ENCODE measurements at places on chromosomes 5 and 9.
A peak's percentile ranks its signal among the peaks of the same experiment; 100 is the strongest.

- no peak for DNase-seq
Measured at GRCh38 chr5:74107899-74108298, 481.9 kb downstream of the ARHGEF28 start.

DNA sequence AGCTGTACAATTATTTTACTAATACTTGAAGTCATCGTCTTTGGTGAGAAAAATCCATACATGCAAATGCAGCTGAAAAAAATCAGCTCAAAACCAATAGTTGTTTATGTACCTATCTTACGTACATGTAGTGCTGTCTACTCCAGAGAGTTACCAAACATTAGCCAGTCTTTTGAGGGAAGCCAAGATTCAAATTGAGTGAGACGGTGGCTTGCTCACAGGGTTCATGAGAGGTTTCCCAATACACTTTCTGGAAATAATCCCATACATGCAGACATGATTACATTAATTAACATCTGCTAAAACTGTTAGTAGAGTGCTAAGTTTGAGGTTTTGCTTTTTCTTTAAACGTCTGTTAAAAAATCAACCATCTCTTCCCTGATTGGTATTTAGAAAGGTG, 2.3 kb downstream of the C9orf72 start:
- DNase-seq: no peak

DNA sequence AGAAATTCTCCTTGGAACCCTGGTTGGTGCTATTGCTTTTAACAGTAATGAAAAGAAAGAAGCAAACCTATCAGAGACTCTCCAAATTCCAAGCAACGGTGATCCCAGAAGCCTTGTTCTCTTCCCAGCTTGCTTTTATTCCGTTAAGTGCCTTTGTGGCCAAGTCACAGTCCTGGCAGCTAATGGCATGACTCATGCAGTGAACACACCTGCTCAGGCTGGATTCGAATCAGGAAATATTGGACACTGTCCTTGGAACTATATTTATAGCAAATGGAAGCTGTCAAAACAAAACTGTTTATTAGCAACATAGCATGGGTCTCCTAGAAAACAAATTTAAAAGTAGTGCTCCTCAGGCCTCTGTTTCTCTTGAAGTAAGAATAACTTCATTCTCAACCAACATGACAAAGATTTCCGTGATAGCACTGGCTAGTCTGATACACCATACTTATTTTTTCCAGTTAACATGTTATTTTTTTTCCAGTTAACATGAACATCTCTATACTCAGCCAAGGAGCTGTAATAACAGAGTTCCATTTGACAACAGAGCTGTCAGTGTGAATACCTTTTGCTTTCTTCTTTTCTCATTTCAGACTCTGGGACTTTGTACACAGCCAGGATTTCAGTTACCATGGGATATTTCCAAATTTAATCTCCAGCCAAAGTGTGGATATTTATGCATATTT, 502.4 kb downstream of the GADD45G start:
- DNase-seq: no peak

DNA sequence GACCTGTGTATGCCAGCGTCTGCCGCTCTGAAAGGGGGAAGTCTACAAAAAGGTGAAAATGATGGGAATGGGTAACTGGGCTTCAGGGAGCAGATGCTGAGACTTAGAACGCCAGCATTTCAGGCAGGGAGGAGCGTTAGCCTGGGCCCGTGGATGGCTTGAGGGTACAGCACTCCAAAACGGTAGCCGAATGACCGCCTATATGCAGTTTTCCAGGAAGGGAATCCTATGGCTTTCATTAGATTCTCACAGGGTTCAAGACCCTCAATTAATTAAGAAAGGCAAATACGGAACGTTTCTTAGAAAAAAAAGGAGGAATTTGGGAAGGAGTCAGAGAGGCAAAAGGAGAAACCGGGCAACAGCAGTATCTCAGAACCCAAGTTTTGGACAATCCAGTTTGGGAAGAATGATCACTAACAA, 639 bp downstream of the AMACR start:
- peak; percentile 16 for DNase-seq

DNA sequence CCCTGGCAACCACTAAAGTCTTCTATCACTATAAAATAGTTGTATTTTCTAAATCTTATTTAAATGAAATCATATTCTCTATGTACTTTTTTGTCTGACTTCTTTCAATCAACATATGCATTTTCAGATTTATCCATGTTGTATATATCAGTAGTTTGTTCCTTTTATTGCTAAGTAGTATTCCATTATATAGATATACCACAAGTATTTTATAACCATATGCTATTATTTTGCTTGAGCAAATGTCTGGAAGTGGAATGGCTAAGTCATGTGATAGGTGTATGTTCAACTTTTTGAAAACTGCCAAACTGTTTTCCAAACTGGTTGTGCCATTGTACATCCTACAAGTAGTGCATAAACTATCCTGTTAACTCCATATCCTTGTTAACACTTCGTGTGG, 131.1 kb downstream of the CWC27 start:
- no peak for DNase-seq

DNA sequence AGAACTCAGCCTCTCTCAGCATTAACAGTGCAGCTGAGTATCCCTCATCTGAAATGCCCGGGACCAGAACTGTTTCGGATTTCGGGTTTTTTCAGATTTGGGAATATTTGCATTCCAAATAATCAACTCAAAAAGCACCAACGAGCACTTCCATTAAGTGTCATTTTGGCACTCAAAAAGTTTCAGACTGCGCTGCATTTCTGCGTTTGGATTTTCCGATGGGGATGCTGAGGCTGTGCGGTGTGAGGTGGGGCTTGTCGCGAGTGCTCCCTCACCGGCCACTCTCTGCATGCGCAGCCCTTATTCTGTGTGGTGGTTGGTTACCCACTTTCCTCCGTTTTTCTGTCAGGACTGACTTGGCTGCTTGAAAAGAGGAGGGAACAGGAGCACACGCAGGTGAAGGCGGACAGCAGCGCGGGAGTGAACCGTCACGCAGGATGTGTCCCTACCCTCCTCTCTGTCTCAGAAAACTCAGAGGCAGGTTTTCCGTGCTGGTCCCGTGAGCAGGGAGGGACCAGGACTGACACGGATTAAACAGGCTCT, 8.4 kb downstream of the UBAC1 start:
- DNase-seq: no peak

- DNase-seq: peak; percentile 36
Measured at GRCh38 chr5:64384765-64385164, 121.0 kb upstream of the RGS7BP start.

GRCh38 chr9:129270205-129270604, 92.1 kb upstream of the IER5L start:
- no peak for DNase-seq

- no peak for DNase-seq
Measured at GRCh38 chr9:19186232-19186631, 44.3 kb upstream of the DENND4C start.

- no peak for DNase-seq
Measured at GRCh38 chr9:104923740-104924139, 4.2 kb downstream of the ABCA1 start.

DNA sequence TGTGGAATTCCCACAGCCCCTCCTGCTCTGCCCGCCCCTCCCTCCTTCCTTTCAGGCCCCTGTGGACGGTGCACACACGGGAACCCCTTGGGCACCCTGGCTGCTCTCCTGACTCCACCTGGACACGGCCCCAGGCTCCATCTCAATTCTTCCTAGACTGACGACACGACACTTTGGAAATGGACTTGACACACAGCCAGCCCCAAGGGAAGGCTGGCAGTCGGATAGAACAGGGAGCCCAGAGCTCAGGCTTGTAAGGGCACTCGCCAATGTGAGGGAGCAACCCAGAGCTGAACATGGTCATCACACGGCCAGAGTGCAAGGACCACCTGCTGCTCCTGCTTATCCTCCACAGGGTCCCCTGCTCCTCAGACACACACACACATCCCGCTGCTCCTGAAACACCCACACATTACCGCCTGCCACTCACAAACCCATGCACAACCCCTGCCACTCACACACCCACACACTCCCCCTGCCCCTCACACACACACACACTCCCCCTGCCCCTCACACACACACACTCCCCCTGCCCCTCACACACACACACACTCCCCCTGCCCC, 8.9 kb downstream of the SLC9A3 start:
- no peak for DNase-seq

GRCh38 chr5:112317866-112318265, 101.2 kb downstream of the EPB41L4A start:
- no peak for DNase-seq

DNA sequence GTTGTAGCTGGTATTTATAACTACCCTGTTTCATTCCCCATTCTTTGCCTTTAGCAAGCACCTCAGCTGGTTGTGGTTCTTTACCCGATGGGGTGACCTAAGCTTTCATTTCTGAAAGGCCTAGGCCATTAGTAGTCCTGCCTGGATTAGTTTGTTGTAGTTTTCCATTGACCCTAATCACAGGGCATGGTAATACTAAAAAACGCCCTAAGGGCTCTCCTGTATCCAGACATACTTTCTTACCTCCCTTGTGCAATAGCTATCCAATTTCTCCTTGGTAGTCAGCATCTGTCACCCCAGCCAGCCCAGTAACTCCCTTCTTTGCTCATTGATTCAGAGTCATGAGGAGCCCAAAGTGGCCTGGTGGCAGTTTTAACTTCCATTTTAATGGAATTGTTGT, 24.0 kb downstream of the TMOD1 start:
- no peak for DNase-seq

DNA sequence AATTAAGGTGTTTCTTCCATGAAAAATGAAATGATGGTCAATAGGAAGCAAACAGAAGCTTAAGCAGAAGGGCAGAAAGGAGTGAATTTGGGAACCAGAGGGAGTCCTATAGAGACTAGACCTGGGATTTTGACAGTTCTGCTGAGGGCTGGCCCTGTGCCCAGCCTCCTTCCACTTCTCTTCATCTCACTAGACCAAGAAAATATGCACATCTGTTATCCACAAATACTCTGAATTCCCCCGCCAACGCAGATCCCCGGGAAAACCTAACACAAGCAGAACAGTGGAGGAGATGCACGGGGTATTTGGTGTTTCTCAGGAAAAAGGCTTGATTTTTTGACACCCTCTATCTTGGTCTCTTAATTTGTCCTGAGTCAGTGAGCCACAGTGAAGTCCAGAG, 22.7 kb downstream of the GRIA1 start:
- peak; percentile 51 for DNase-seq

DNA sequence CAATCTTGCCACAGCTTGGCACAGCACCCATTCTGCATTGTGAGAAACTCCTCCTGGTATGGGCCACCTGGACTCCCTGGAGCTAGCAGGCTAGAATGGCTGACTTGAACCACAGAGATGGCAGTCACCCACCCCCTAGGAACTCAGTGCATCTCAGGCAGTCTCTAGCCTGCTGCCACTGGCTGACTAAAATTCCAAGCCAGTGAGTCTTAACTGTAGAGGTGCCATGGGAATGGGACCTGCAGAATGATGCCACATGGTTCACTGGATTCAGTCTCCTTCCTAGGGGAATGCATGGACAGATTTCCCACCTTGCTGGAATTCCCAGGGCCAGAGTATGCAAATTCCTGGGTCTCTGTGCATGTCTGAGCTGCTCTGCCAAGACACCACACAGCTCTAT, 382.9 kb downstream of the MAN2A1 start:
- DNase-seq: no peak

- DNase-seq: peak; percentile 10
Measured at GRCh38 chr5:103092676-103093075, 27.3 kb downstream of the GIN1 start.

DNA sequence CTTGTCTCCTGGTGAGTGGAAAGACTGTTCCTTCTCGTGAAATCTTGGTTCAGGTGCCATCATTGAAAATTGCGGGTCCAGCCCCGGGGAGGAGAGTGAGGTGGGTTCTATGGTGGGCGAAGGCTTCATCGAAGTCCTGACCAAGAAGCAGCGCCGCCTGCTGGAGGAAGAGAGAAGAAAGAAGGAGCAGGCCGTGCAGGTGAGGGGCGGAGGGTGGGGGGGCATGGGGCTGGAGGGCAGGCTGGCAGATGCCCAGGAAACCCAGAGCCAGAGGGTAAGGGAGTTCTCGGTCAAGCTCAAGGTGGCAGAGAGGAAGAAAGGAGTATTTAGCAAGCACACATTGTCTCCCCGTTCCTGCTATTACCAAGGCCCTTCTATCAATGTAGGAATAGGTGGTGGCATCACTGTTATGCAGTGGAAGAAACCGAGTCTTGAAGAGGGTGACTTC, 24.3 kb upstream of the POMT1 start:
- peak; percentile 43 for DNase-seq

- no peak for DNase-seq
Measured at GRCh38 chr5:163079618-163080017, 357.8 kb upstream of the CCNG1 start.

GRCh38 chr5:57456531-57457135, 26.0 kb downstream of the ACTBL2 start:
- DNase-seq: no peak

DNA sequence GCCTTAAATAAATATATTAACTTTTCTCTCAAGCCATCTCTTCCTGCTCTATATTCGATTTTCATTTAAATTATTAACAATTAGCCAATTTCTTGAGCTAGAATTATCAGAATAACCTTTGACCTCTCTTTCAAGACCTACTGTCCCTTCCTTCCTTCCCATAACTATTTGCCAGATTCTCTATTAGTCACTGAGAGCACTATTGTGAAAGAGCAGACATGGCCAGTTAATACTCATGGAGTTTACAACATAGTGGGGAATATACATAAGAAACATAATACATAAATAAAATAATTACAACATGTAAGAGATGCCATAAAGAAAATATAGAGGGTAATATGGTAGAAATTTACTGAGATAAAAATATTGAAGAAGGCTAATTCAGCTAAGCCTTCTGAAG, 72.1 kb upstream of the CHD1 start:
- peak; percentile 81 for DNase-seq

DNA sequence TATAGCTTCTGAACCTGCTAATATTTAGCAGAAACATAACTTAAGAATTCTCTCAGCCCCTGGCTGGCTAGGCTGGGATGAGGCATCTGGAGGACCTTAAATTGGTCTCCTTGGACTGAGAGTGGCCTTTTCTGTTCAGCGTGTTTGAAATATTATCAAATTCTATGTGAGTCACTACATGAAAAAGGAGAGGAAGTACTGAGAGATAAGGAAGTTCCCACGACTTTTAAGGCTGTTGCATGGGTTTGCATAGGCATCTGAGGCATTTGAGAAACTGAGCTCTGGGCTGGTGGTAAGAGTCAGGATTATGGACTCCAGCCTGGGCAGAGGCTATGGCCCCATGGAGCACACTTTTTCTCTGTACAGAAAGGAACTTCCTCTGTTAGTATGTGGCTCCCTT, 816.2 kb upstream of the GRAMD2B start:
- peak; percentile 57 for DNase-seq

DNA sequence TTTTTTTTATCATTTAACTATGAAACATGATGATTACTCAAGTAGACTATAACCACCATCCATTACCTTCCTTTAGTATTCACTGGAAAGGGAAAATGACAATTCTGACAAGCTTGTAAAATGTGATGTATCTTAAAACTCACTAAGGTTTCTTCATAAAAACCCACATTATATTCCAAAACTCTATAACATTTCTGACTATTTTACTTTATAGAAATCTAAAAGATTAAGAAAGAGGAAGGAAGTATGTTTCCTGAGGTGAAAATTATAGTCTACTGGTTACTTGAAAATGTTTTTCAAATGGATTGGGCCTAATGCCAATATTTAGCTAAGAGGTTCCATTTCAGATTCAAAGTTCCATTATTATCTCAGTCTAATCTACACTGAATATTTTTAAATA, 1982.2 kb upstream of the C9orf72 start:
- DNase-seq: no peak

Data from fibroblast of pulmonary artery (primary cell).